ENCODE measurements at places on chromosomes 12 and 14.

- H3K36me3 ChIP-seq: no peaks in the 10 kb centered on the region
- DNase-seq: no peak
- H3K4me1 ChIP-seq: peaks cover 10% of the 10 kb centered on the region
- H3K4me3 ChIP-seq: no peak overlapping the region
Measured at GRCh38 chr14:87286191-87286590, 706.8 kb downstream of the GALC start.

DNA sequence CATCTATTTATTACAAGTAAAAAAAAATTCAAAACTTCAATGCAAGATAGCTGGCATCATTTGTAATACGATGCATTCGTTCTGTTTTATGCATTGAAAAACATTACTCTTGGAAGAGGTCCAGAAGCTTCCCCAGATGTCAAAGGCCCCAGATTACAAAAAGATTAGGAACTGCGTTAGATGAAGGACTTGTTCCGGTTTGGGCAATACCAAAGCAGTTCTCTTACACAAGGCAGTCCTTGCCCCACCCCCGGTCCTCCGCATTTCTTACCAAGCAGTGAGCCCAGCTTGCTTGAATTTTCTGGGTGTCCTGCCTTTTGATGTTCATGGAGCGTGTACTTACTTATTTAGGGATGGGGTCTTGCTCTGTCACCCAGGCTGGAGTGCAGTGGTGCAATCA is 4.8 kb upstream of the HVCN1 start:
- H3K4me1 ChIP-seq: peaks cover 14% of the 10 kb centered on the region
- no peak overlapping the region for H3K27ac ChIP-seq
- no peak overlapping the region for H3K4me3 ChIP-seq
- DNase-seq: peak; percentile 49

GRCh38 chr14:104425171-104425681 is 154.3 kb upstream of the C14orf180 start:
- no peaks in the 10 kb centered on the region for H3K36me3 ChIP-seq
- peaks cover 5% of the 10 kb centered on the region for H3K27me3 ChIP-seq
- no peaks in the 10 kb centered on the region for H3K4me1 ChIP-seq
- no peak overlapping the region for H3K4me3 ChIP-seq
- no peak for DNase-seq
- no peak overlapping the region for H3K27ac ChIP-seq

- H3K27me3 ChIP-seq: no peaks in the 10 kb centered on the region
- no peak overlapping the region for H3K4me3 ChIP-seq
- H3K4me1 ChIP-seq: no peaks in the 10 kb centered on the region
- no peak overlapping the region for H3K27ac ChIP-seq
- no peaks in the 10 kb centered on the region for H3K36me3 ChIP-seq
Measured at GRCh38 chr14:20904393-20905029, 13.3 kb downstream of the RNASE3 start.

DNA sequence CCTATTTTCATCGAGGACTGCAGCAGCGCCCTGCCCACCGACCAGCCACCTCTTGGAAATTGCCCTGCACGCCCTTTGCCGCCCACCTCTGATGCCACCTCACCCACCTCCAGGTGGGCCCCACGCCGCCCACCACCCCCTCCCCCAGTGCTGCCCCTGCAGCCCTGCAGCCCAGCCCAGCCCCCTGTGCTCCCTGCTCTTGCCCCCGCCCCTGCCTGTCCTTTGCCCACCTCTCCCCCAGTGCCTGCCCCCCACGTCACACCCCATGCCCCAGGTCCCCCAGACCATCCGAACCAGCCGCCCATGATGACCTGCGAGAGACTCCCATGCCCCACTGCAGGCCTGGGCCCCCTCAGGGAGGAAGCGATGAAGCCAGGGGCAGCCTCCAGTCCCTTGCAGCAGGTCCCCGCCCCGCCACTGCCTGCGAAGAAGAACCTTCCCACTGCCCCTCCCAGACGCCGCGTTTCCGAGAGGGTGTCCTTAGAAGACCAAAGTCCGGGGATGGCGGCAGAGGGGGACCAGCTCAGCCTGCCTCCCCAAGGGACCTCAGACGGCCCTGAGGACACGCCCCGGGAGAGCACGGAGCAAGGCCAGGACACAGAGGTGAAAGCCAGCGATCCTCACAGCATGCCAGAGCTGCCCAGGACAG is 96.5 kb downstream of the LGMN start:
- H3K4me1 ChIP-seq: no peaks in the 10 kb centered on the region
- no peak overlapping the region for H3K27ac ChIP-seq
- H3K4me3 ChIP-seq: no peak overlapping the region
- DNase-seq: no peak
- H3K27me3 ChIP-seq: no peaks in the 10 kb centered on the region

DNA sequence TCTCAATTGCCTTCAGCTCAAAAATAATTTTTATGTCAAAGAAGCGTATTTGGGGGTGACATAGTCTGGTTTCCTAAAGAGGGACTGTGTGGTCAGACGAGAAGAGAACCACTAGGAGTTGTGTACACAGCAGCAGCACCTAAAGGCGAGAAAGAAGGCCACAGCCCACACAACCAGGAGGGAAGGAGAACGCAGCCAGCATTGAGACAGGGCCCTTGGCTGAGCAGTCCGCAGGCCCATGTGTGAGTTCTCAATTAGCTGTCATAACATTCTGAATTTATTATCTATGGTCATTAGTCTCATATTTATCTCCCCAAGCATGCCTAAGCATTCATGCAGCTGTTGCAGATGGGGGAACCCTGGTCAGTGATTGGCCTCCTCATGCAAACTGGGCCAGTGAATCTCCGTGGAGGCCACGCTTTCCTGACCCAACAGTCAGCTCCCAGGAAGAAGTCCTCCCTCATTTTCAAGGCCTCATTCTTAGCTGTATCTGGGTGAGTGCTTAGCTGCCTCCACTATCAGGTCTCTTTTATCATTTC is 81.2 kb upstream of the ATF7IP start:
- no peak for DNase-seq
- H3K4me3 ChIP-seq: no peak overlapping the region
- H3K36me3 ChIP-seq: no peaks in the 10 kb centered on the region
- no peaks in the 10 kb centered on the region for H3K4me1 ChIP-seq
- no peak overlapping the region for H3K27ac ChIP-seq

DNA sequence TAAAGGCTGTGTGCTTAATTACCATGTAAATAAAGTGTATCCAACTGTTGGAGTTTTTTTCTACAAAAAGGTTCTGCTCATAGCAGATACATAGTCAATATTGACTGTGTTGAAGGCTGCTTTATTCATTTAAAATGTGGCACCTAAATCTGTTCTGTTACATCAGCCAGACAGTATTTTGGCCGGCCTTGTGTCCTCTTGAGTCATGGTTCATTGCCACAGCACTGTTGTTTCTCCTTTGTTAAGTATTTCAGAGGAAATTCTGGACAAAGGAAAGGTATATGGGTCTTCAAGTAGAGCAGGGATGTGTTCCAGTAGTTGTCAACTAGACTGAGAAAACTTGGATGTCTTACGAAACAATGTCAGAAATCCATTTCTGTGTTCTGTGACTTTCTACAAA is 95.5 kb downstream of the SLC38A6 start:
- H3K27ac ChIP-seq: no peak overlapping the region
- H3K4me3 ChIP-seq: no peak overlapping the region
- no peaks in the 10 kb centered on the region for H3K27me3 ChIP-seq
- no peak for DNase-seq

- peaks cover 39% of the 10 kb centered on the region for H3K36me3 ChIP-seq
- H3K4me1 ChIP-seq: peaks cover 53% of the 10 kb centered on the region
- peak overlapping the region; percentile 87 for H3K27ac ChIP-seq
- no peaks in the 10 kb centered on the region for H3K27me3 ChIP-seq
- no peak overlapping the region for H3K4me3 ChIP-seq
Measured at GRCh38 chr12:111443586-111443985, 37.9 kb downstream of the SH2B3 start.

DNA sequence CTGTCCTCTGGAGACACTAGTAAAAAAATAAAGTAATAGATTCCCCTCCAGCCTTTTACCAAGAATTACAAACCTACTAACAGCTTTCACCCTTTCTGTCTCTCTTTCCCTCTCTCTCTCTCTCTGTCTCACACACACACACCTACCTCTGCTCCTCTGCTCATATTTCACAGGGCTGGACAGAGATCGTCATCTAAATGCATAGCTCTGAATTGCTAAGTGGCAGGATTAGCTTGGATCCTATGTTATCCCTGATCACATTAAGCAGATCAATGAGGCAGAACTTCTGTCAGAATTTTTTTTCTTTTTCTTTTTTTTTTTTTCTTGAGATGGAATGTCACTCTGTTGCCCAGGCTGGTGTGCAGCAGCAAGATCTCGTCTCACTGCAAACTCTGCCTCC is 22.9 kb downstream of the VCPKMT start:
- H3K36me3 ChIP-seq: no peaks in the 10 kb centered on the region
- no peak overlapping the region for H3K4me3 ChIP-seq
- DNase-seq: no peak
- H3K27me3 ChIP-seq: no peaks in the 10 kb centered on the region
- H3K4me1 ChIP-seq: no peaks in the 10 kb centered on the region

DNA sequence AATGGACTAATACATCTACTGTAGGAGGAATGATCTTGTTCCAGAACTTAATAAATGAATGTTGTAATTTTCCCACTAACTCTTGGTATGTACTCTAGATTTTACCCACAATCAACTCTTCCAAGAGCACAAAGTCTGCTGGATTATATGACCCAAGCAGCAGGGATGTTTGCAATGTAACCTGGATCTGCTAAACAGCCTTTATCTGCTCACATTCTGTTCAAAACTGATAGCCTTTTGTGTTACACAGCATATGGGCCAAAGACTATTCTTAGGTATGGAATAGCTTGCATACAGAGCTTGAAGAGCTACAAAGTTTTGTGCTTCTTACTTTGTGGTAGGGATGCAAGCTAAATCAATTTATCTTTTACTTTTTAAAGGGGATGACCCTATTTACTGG is 213.7 kb upstream of the DCN start:
- no peaks in the 10 kb centered on the region for H3K27me3 ChIP-seq
- no peaks in the 10 kb centered on the region for H3K4me1 ChIP-seq
- H3K36me3 ChIP-seq: no peaks in the 10 kb centered on the region
- no peak overlapping the region for H3K27ac ChIP-seq
- no peak for DNase-seq

DNA sequence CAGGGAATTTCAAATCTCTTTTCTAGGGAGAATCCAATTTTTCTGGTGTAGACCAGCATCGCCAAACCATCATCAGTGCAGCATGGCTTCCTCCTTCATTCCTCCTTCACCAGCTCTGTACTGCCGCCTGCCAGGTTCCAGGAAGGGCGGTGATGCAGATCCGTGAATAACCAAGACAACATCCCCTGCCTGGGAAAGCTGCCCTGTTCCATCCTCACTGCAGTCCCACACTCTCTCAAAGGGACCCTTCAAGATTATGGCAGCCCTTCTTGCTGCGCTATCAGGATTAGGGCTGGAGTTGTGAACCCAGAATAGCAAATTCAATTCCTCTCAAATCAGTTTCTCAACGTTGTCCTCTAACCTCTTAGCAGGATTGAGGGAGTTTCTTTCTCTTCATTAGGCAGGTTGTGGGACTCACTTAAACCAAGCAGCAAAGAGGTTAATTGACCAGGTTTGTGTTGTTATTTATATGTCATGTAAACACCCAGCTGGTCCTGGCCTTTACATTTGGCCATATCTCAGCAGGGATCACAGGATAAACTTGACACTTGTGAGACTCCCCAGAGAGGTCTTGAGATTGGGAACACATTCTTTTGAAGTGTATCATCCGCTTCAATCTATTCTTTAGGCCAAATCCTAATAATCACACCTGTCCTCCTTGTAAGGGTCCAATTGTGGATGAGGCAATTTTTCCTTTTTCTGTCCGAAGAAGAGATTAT is 26.2 kb downstream of the TMEM30B start:
- peaks cover 30% of the 10 kb centered on the region for H3K4me1 ChIP-seq
- H3K4me3 ChIP-seq: no peak overlapping the region
- no peak overlapping the region for H3K27ac ChIP-seq
- H3K36me3 ChIP-seq: no peaks in the 10 kb centered on the region
- no peaks in the 10 kb centered on the region for H3K27me3 ChIP-seq
- DNase-seq: no peak

- no peak overlapping the region for H3K4me3 ChIP-seq
- H3K27me3 ChIP-seq: no peaks in the 10 kb centered on the region
- H3K27ac ChIP-seq: no peak overlapping the region
- H3K4me1 ChIP-seq: no peaks in the 10 kb centered on the region
Measured at GRCh38 chr14:90450667-90451066, 53.8 kb downstream of the CALM1 start.

- H3K4me1 ChIP-seq: no peaks in the 10 kb centered on the region
- no peak overlapping the region for H3K4me3 ChIP-seq
- H3K27me3 ChIP-seq: peaks cover 10% of the 10 kb centered on the region
Measured at GRCh38 chr14:23399591-23399990, 8.5 kb downstream of the MYH6 start.

- peaks cover 36% of the 10 kb centered on the region for H3K4me1 ChIP-seq
- no peak overlapping the region for H3K27ac ChIP-seq
- H3K27me3 ChIP-seq: no peaks in the 10 kb centered on the region
- DNase-seq: no peak
Measured at GRCh38 chr12:69473262-69473661, 3.1 kb downstream of the FRS2 start.

GRCh38 chr12:66683073-66683472 is 4.2 kb upstream of the GRIP1 start:
- H3K36me3 ChIP-seq: no peaks in the 10 kb centered on the region
- H3K27me3 ChIP-seq: peaks cover 92% of the 10 kb centered on the region
- no peak overlapping the region for H3K4me3 ChIP-seq

DNA sequence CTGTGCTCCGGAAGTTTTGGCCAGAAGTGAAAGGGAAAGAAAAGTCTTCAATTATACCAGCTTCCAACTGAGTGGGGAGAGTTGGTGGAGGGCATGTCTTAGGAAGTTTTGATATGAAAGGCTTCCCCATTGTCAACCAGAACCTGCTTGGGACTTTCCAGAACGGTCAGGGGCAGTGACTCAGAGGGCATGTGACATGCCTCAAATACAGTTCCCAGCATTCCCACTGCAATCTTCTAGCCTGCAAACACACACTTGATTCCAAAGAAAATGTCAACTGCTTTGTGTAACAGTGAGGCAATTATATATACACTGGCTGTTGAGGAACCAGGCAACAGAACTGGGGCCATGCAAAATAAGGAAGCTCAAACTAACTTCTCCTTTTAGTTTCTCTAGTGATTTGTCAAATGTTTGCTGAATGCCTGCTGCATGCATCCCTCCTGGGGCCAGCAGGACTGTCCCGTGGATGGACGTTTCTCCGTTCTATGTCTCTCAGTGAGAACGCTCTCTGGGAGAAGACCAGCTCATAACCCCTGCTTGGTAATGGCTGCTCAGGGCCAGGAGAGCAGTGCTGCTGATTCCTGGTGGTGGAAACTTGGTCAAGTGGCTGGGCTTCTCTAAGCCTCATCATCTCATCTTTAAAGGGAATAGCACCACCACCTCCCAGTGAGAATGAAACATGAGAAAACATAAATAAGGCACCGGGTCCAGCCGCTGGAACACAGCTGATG is 18.3 kb downstream of the SLC25A47 start:
- no peak overlapping the region for H3K27ac ChIP-seq
- no peak for DNase-seq
- peaks cover 31% of the 10 kb centered on the region for H3K36me3 ChIP-seq
- no peaks in the 10 kb centered on the region for H3K4me1 ChIP-seq

Measured in A673 (cell line).